Stimulated activated CD4-positive, alpha-beta T cell treated with anti-CD3 and anti-CD28 coated beads, TNF-alpha, amount 100 ng/mL, for 4 hours (primary cell): ENCODE measurements at places on chromosomes 16 and 17.

DNA sequence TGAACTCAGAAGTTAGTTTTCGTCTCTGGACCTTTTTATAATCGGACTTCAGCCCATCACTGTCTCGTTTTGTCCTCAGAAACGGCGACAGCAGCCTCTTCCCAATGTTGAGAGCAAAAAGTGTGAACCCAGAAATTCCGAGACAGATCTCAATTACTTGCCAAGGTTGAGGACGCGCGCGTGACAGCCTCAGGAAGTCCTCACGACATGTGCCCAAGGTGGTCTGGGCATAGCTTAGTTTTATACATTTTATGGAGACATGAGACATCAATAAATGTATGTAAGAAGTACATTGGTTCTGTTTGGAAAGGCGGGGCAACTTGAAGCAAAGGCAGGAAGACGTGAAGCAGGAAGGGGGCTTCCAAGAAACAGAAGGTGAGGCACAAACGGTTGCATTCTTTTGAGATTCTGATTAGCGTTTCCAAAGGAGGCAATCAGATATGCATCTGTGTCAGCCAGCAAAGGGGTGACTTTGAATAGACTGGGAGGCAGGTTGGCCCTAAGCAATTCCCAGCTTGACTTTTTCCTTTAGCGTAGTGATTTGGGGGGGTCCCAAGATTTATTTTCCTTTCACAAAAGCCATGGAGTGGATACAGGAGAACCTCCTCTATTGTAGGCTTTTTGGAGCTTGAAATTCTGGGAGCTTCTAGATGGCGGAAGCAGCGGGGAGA lies 583 bp upstream of the ZNF747 start:
- DNase-seq = no peak

- DNase-seq = no peak
These were observed 18.8 kb downstream of the LRRC36 start for GRCh38 chr16:67345401-67345800.

GRCh38 chr17:4580291-4580690 lies 4.0 kb upstream of the SMTNL2 start:
- no peak for DNase-seq

- DNase-seq = no peak
These were observed 4.0 kb downstream of the FKBP10 start for GRCh38 chr17:41816637-41817320.

GRCh38 chr17:76502341-76503211 lies 1.4 kb upstream of the RHBDF2 start:
- no peak for DNase-seq

GRCh38 chr17:64572682-64573154 lies 65.9 kb downstream of the CEP95 start:
- DNase-seq = no peak

GRCh38 chr17:29642171-29642611 lies 19.5 kb upstream of the CORO6 start:
- DNase-seq = no peak

GRCh38 chr17:43169561-43170139 lies 1.4 kb upstream of the NBR1 start:
- DNase-seq = no peak

- no peak for DNase-seq
These were observed 178.5 kb upstream of the RPL38 start for GRCh38 chr17:74024871-74025531.

DNA sequence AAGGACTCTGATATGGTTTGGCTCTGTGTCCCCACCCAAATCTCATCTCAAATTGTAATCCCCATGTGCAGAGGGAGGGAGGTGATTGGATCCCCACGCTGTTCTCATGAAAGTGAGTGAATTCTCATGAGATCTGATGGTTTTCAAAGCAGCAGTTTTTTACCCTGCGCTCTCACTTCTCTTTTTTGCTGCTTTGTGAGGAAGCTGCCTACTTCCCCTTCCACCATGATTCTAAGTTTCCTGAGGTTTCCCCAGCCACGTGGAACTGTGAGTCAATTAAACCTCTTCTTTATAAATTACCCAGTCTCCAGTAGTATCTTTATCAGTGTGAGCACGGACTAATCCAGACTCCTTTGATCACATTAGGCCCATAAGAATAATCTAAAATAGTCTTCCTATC lies 719.7 kb upstream of the CDH8 start:
- DNase-seq = no peak

DNA sequence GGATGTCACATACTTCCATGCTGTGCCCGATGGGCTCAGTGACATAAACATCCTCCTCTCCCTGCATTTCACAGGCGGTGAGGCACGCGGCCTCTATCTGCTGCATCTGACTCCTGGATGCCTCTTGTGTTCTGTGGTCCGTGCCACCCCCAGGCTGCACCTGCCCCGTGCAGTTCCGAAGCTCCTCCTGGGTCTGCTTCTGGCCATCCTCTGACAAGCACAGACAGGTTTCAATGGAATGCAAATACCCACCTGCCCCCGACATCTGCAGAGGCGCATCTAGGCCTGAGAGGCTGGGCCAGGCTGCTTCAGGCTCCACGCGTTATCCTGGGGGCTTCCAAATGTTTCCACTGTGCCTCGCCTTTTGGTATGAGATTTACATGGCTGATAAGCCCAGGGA lies 46.3 kb upstream of the DNAH17 start:
- DNase-seq = no peak

DNA sequence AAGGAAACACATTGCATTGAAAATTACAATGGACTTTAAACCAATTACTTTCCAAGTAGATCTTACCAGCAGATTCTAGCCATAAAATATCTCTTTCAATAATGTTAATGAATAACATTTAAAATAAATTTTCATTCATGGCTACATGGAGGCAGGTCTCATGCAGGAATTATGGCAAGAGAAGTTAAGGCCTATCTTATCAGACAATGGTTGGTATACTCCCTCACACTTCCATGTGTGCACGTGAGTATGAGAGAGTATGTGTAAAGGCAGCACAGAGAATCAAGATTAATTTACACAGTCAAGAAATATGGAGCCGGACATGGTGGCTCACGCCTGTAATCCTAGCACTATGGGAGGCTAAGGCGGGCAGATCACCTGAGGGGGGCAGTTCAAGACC lies 76.5 kb downstream of the HELZ start:
- no peak for DNase-seq

DNA sequence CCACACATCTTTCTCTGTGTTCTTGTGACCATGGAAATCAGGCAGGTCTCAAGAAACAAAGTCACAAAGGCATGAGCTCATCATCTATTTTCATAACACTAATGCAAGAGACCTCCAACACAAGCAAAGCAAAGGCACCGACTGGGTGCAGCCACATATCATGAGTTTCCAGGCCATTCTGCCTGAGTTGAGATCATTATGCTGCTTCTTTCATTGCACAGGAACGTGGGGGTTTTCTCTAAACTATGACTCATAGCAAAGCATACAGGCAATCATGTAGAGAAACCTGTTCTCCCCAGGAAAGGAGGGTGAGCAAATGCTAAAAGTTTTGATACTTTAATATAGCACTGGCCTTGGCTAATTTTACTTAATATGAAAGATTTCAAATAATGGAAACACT lies 60.7 kb downstream of the GRIN2A start:
- DNase-seq = no peak

DNA sequence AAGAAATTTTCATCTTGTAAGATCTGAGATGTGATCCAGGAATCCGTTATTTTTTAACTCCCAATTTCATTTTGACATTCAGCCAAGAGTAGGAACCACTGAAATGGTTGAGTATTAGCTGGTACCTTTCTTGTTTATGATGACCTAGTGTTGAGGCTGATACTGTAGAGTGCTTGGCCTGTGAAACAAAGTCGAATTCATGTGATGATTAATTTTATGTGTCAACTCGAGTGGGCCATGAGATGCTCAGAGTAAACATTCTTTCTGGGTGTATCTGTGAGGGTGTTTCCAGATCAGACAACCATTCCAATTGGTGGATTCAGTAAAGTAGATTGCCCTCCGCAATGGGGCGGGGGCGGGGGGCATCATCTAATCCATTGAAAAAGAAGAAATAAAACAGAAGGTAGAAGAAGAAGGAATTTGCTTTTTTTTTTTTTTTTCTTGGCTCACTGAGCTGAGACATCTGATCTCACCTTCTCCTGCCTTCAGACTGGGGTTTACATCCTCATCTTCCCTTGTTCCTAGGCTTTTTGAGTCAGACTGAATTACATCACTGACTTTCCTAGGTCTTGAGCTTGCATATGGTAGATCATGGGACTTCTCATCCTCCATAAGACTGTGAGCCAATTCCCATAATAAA lies 264.6 kb upstream of the KCNJ16 start:
- no peak for DNase-seq

- DNase-seq = no peak
These were observed 79.8 kb downstream of the ZDHHC7 start for GRCh38 chr16:84931506-84931905.

DNA sequence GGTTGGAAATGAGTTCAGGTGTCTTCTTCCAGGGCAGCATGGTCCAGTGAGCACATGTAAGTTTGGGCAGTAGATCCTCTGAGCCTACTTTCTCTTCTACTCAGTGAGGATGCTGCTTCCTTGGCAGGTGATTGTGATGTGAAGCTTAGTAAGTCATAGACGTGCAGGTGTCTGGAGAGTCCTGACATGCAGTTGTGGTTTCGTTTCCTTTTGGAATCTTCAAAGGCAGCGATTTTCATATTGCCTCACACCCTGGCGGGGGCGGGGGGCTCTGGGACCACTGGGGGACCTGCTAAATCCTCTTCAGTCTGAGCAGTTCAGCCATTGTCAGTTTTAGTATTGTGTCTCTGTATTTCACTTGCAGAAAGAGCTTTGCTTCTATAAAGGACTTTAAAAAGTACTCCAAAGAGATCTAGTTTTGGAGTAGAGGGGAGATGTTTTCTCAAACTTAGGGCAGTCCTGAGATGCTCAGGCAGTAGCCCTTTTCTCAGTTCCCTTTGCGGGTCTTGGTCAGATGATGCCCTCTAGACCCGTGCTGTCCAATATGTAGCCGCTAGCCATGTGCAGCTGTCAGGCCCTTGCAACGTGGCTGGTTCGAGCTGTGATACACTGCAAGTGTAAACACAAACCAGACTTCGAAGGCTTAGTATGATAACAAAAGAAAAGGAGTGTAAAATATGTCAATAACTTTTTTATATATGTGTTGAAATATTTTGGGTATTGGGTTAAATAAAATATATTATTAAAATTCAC lies 4.0 kb upstream of the CDK5R1 start:
- DNase-seq = no peak

DNA sequence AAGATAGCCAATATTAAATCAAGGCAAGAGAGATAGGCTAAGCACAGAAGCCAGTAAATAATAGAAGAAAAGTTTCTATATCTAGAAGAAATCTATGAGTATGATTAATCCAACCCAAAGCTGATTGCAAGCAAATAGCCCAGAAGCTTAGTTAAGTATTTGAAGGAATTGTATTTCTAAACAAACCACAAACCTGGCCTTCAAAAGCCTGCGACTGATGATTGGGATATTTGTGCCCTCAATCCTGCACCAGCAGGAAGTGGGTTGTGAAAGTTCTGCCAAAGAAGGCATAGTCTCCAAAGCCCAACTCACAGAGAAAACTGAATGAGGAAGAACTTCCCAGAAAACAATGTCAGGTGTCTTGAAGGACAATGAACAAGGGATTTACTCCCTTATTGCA lies 114.5 kb upstream of the C17orf78 start:
- no peak for DNase-seq

DNA sequence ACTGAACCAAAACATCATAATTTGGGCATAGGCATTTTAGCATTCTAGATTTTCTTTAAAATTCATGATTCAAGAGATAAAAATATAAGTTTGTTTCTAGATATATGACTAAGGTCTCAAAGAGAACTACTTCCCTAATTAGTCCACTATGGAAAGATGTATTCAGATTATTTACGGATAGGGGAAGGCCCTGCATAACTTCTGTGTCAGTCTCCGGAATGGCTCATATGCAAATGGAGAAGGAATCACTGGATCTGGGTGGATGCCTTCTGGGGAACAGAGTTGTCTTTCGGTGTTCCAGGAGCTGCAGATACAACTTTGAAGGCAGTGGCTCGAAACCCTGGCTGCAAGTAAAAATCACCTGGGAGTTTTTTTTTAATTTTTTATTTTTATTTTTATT lies 17.1 kb upstream of the WFIKKN2 start:
- no peak for DNase-seq

GRCh38 chr16:84617041-84617790 lies 662 bp downstream of the COTL1 start:
- DNase-seq = no peak

- DNase-seq = no peak
These were observed 11.1 kb upstream of the NUDT7 start for GRCh38 chr16:77711179-77711578.

GRCh38 chr17:40621019-40621418 lies 26.6 kb downstream of the SMARCE1 start:
- no peak for DNase-seq

GRCh38 chr16:84561291-84561690 lies 56.6 kb downstream of the COTL1 start:
- DNase-seq = no peak

GRCh38 chr17:55845385-55845784 lies 94.5 kb downstream of the PCTP start:
- DNase-seq = no peak

DNA sequence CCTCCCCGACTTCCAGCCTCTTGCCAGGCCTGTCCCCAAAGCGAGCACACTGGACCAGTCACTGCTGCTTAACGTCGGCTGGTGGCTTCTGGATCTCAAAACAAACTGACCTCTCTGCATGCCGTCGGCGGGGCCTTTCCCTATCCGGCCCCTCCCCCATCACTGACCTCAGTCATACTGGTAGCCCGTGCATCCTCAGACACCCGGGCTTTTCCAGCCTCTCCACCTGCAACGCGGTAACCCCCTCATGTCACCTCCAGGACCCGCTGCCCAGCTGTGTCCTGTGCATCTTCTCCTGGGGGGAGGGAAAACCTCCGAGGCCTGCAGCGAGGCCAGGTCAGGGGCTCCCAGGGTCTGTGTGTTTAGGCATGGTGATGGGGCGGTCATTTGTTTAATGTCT lies 138.6 kb upstream of the CHMP6 start:
- no peak for DNase-seq

DNA sequence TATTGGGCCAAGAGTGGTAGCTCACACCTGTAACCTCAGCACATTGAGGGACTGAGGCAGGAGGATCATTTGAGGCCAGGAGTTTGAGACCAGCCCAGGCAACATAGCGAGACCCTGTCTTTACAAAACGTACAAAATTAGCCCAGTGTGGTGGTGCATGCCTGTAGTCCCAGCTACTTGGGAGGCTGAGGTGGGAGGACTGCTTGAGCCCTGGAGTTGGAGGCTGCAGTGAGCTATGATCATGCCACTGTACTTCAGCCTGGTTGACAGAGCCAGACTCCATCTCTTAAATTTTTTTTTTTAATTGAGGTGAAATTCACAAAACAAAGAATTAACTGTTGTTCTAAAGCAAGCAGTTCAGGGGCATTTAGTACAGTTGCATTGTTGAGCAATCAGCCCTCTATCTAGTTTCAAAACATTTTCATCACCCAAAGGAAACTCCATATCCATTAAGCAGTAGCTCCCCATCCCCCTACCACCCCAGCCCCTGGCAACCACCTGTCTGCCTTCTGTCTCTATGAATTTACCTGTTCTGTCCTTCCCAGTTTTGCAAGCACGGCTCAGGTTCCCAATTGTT lies 15.6 kb downstream of the SNX29 start:
- DNase-seq = no peak
